Stomach (tissue), 19 donors: ENCODE measurements at places on chromosomes 5 and 9. TPM values are rescaled to one million over a fixed set of nuclear protein-coding genes. Genes with fewer than 3 reads are reported as not detected.
A peak's percentile ranks its signal among the peaks of the same experiment; 100 is the strongest.

The TSLP gene
- not detected for total RNA-seq

The KDM4C gene
- 77.6 TPM for total RNA-seq

The ACSL6 gene
- total RNA-seq = not detected

The SRP19 gene
- total RNA-seq = 50.3 TPM

The NDUFAF2 gene
- 15.2 TPM for total RNA-seq

GRCh38 chr5:39214912-39215709 lies 4.3 kb downstream of the FYB1 start:
- no peak for DNase-seq

GRCh38 chr9:107484117-107484723 lies 5.3 kb downstream of the KLF4 start:
- DNase-seq = no peak

GRCh38 chr9:132447346-132447745 lies 37.3 kb downstream of the CFAP77 start:
- no peak for DNase-seq

- DNase-seq = no peak
Observed at GRCh38 chr5:143966280-143966679, 154.3 kb downstream of the HMHB1 start.

DNA sequence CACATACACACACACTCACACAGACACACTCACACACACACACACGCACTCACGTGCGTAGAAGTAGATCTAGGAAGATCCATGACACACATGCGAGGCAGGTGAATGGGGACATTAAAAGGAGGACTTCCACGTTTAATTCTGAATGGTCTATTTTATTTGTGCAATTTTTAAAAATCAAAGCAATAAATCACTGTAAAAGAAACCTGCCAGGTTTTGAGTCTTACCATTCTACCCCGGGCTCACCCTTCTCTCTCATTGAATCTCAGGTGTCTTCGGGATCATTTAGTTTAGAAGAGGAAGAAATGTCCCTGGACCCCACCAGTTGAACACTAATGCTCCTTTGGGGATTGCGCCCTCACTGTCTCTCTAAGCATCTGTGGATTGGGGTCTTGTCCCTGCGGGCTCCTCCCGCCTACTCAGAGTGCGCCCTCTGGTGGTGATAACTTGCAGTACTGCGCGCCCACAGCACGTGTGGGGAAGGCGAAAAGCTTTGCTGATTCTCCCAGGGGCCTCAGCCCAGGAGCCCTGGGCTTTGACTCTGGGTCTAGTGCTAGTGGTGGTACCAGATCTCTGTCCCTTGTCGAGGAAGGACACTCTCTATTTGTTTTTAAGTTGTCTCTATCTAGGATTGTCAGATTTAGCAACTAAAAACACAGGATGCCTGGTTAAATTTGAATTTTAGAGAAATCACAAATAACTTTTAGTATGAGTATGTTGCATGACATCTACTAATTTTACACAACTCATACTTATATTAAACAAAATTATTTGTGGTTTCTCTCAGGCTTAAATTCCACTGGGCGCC lies 34.8 kb downstream of the BOD1 start:
- peak; percentile 59 for DNase-seq

GRCh38 chr5:11273180-11273903 lies 512.3 kb upstream of the DAP start:
- DNase-seq = peak; percentile 7

DNA sequence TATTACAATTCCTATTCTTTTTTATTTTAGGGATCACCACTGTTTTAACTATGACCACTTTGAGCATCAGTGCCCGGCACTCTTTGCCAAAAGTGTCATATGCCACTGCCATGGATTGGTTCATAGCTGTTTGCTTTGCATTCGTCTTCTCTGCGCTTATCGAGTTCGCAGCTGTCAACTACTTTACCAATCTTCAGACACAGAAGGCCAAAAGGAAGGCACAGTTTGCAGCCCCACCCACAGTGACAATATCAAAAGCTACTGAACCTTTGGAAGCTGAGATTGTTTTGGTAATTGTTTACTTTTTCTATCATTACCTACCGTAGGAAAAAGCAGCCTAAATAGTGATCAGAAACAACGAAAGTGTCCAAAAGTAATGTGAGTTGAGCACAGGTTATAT lies 6.4 kb downstream of the GABRA6 start:
- DNase-seq = no peak

- DNase-seq = no peak
Observed at GRCh38 chr9:95999390-95999789, 123.9 kb downstream of the ERCC6L2 start.

GRCh38 chr5:89110916-89111646 lies 228.1 kb upstream of the MEF2C start:
- no peak for DNase-seq

DNA sequence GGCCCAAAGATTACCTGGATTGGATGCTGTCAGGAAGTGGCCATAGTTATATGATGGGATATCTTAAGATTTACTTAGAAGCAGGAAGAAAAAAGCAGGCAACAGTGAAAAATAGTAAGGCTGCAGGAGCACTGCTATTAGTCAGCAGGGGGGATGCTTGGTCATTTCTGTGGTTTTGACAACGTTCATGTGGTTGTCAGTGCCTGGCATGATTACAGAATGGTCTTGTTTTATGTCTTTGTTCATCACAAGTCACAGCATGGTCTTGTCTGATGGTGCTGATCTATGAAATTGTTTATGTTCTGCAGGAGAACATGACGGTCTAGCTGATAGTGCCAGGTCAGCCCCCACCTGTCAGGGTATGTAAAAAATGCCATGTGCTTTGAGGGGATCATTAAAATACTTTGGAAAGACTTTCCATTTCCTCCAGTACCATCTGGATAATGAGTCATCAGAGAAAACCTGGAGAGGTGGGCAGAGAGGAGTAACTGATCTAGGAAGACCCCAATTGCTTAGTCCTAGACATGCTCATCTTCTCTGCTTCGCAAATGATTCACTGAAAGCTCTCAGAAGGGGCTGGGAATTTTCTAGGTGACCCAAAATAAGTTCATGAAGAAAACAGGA lies 48.5 kb downstream of the PLGRKT start:
- DNase-seq = no peak

GRCh38 chr5:151182976-151183375 lies 25.4 kb upstream of the ANXA6 start:
- no peak for DNase-seq

- DNase-seq = no peak
Observed at GRCh38 chr5:154590093-154590724, 112.2 kb upstream of the HAND1 start.

GRCh38 chr9:123562844-123563346 lies 206.9 kb downstream of the CRB2 start:
- no peak for DNase-seq

DNA sequence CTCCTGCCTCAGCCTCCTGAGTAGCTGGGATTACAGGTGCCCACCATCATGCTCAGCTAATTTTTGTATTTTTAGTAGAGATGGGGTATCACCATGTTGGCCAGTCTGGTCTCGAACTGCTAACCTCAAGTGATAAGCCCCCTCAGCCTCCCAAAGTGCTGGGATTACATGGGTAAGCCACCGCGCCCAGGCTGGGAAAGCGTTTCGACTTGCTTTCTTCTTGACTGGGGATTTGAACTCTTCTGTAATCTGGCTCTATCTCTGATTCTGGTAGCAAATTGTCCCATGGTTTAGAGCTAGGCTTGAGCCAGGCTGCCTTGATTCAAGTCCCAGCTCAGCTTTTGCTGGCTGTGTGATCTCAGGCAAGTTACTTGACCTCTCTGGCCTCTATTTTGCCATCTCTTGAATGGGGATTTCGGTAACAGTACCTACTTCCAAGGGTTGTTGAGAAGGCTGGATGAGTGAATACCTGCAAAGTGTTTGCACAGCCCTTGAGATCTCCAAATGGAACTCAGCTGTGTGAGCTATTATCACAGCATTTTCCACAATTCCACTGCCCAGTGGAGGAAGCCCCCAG lies 20.5 kb upstream of the MVB12B start:
- no peak for DNase-seq

DNA sequence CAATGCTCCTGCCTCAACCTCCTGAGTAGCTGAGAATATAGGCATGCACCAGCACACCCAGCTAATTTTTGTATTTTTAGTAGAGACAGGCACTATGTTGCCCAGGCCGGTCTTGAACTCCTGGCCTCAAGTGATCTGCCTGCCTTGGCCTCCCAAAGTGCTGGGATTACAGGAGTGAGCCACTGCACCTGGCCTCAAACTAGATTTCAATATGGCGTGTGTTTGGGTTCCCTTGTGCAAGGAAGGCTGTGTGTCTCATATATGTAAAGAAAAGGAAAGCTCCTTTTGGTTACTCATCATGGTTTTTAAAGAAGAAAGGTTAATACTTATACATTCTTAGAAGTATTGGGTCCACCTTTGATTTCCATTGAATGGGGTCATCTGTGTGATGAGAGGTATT lies 70.7 kb downstream of the ANKRD33B start:
- DNase-seq = no peak

- no peak for DNase-seq
Observed at GRCh38 chr5:82821846-82822633, 255.2 kb downstream of the TMEM167A start.

- no peak for DNase-seq
Observed at GRCh38 chr9:123941524-123942070, 11.7 kb upstream of the DENND1A start.

- DNase-seq = no peak
Observed at GRCh38 chr9:8627976-8628679, 828.5 kb upstream of the DMAC1 start.

DNA sequence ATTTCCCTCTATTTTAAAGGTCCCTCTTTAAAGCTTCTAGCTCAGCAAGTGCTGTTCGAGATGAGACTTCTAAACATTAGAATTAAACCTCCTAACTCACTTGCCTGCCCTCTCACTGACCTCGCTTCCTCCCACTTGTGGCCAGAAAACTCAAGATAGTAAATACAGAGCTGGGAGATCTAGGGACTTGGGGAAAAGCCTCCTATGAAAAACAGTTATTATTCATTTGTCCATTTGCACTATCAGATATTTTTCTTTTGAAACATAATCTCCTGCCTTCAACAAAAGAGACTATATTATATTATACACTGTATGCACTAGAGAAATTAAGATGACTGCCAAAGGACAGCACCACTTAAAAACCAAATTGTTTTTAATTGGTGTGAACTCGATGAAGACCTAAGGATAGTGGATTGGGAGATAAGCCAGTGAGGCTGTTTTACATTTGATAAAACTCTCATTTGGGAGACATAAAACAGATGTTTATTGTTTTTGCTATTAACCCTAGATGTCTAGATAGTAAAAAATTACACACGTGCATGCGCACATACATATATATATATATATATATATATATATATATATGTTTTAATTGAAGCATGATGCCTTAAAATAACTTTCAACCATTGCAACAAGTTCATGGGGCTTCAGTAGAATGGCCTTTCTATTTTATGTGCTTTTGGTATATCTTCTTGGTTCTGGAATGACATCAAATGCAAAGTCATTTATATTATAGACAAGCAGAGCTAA lies 229.4 kb downstream of the ADAMTSL1 start:
- no peak for DNase-seq

DNA sequence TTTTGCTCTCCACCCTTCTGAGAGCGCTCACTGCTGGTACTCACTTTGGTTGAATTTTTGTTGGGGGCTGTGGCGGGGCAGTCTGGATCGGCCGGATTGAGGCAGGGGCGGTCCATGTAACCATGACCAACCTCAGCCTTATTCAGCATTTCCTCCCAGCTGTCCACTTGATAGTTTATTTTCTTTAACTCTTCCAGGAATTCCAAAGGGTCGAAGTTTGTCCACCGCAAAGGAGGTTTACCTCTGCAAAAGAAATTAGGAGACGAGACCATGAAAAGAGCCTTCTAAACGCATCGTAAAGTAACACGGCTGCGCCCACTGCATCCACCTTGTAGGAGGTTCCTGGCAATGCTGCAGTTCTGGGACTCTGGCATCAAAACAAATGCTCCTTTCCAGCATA lies 36.4 kb downstream of the PTCH1 start:
- DNase-seq = no peak
